ENCODE measurements at places on chromosomes 5 and 9. TPM values are rescaled to one million over a fixed set of nuclear protein-coding genes. Genes with fewer than 3 reads are reported as not detected.

FCN2 gene
- total RNA-seq, result not detected

IFNK gene
- not detected for total RNA-seq

GKAP1 gene
- total RNA-seq, result 0.55 TPM

MYMK gene
- total RNA-seq, result not detected

FKBP15 gene
- 18.1 TPM for total RNA-seq

SAXO1 gene
- total RNA-seq, result not detected

UNC5A gene
- total RNA-seq, result not detected

CER1 gene
- total RNA-seq, result not detected

FBP1 gene
- total RNA-seq, result not detected

SLC46A2 gene
- total RNA-seq, result not detected

CYSRT1 gene
- total RNA-seq, result 0.30 TPM

C5orf52 gene
- not detected for total RNA-seq

GARIN3 gene
- total RNA-seq, result not detected
